ENCODE measurements at places on chromosomes 11 and 22.

DNA sequence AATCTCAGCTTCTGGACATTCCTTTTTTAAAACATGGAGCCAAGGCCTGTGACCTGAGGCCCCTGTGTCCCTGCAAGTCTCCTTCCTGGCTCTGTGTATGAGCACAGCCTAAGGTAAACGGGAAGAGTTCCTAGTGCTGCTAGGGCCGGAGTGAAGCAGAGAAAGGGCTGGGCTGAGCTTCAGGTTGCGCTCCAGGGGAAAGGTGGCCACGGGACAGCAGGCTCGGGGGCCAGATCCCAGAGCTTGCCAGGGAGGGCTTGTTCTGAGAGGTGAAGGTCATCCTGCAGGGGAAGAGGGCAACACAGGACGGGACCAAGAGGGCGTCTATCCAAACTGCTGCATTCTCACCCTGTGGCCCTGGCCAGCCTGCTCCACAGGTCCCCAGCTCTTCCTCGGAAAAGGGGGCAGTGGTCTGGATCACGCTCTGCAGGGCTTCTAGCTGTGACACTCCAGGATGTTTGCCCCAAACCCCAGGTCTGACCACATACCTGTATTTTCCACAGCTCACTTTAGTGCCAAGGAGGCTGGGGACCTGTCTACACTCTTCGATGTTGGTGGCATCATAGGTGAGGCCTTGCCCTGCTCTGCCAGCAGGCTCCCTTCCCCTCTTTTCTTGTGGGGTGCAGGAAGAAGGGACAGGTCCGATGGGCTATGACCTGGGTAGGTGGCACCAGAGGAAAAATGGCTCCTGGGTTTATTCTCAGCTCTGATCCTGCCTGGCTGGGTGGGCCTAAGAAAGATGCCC lies 20.4 kb downstream of the SLC37A2 start:
- no peak for DNase-seq

GRCh38 chr22:38353142-38353629 lies 36.0 kb upstream of the CSNK1E start:
- DNase-seq: peak; percentile 88

- DNase-seq: no peak
These were observed 31.7 kb downstream of the ALG12 start for GRCh38 chr22:49886346-49887063.

- no peak for DNase-seq
These were observed 727.4 kb downstream of the DLG2 start for GRCh38 chr11:84899740-84900139.

DNA sequence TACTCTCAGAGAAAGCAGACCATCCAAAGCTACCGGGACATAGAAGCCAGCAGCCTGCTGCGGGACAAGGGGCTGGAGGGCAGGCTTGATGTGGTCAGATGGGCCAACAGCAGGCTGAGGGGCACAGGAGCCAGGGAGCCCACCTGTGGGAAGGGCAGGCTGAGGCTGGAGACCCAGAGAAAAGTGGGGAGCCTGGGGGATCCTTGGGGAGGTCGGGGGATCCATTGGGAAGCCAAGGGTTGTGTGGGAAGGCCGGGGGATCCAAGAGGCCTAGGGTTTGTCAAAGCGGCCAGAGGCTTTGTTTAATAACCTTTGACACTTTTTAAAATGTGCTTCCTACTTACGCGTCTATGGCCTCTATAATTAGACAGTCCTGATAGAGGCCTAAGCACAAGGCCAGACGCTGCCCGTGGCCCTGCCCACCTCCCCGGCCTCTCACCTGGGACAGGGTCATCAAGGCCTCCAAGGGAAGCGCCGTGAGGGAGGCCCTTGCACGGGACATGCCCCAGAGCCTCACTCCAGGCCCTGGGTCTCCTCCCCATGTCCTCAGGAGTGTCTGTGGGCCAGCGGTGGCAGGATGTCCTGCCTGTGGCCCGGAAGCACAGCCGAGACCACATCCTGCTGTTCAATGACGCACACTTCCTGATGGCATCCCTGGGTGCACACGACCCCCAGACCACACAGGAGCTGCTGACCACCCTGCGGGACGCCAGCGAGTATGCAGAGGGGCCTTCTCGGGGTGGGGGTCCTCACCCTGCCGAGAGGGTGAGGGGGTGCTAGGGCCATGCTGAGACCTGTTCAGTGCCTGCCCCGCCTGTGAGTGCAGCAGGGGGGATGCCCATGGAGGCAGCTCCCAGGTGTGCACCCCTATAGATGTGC lies 8.6 kb upstream of the GTSE1 start:
- peak; percentile 77 for DNase-seq

GRCh38 chr22:38870791-38871359 lies 1.1 kb downstream of the CBX6 start:
- DNase-seq: no peak

- no peak for DNase-seq
These were observed 41.6 kb downstream of the USP35 start for GRCh38 chr11:78230161-78230877.

GRCh38 chr11:3359092-3359824 lies 19.7 kb downstream of the ZNF195 start:
- no peak for DNase-seq

- no peak for DNase-seq
These were observed 875.6 kb downstream of the METTL15 start for GRCh38 chr11:28983780-28984179.

DNA sequence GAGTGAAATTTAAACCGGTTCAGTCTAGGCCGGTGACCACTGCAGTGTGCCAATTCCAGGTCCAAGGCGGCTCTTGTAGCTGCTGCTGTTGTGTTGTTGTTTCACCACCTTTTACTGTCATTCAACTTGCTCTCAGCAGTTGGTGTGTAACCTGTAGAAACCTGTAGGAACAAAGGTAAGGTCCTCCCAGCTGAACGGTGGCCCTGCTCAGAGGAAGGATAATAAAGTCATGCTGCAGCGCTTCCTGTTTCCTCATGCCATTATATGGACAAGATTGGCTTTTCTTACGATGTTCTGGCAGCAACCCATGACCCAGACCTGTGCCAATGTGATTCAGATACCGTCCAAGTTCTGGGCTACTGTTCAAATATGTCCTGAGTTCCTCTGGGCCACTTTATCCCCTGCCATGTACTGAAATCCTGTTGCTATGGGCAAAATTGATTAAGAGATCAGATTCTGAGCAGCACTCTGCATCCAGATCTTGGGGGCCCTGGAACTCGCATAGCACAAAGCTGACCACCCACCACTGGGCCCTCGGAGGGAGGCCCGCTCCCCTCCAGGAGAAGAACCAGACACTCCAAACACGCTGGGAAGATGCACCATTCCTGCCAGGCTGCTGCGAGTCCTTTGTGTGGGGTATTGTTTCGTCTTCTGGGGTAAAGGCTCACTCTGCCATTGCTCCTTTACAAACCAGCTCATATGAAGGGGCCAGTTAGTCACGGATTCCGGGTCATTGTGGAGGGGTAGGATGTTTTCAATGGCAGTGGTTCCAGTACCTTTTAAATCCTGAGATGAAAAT lies 13.2 kb downstream of the FAM181B start:
- DNase-seq: no peak

DNA sequence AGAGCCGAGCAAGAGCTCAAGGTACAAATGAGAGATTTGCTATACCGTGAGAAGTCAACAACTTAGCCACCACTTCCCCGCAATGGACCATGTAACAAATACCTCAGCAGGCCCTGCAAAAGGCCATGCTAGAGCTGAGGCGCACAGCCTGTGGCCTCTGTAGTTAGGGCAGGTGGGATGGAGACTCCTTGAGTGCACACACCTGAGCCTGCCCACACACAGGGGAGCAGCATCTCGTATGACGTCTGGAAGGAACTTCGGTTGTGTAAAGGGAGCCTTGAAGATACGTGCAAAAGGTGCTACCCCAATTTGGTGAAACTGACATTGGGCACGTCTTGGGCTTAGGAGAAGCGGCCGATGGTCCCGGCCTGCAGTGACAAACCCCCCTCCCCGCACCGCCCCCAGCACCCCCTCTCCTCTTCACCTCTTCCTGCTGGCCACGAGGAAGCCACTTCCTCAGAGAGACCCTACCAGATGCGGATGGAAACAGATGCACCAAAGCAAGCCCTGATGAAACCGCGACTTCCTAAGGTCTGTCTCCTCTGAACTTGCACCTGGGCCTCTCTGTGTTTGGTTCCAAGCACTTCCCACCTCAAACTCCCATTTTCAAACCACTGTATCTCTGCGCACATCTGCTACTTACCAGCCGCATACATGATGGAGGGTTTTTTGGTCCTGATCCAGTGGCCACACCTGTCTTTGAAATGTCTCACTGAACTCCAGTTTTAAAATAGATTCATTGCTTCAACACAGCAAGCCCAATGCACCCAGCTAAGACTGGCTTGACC lies 10.6 kb downstream of the CDPF1 start:
- no peak for DNase-seq

- no peak for DNase-seq
These were observed 11.3 kb downstream of the PRAME start for GRCh38 chr22:22547692-22548300.

DNA sequence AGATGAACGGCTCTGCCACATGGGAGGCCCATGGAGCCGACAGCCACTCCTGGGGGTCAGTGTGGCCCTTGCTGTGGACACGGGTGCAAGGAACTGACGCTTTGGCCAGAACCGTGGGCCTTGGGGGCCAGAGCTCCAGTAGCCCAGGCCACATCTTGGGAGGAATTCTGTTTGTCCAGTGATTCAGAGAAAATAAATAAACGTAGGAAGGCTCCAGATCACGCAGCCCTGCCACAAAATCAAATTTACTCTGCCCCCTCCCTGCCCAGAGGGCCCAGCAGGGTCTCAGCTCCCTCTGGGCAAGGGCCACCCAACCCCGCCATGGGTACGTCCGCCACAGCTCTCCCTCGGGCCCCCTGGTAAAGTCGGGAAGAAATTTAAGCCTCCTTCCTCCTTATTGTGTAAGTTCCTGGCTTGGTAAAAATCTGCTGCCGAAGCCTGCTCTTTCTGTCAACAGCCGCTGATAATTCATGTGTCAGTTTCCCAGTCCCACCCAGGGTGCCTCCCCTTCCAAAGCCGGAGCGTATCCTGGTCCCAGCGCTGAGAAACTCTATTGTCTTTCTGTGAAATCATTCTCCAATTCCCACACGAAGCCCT lies 6.9 kb upstream of the MUC5AC start:
- DNase-seq: no peak

DNA sequence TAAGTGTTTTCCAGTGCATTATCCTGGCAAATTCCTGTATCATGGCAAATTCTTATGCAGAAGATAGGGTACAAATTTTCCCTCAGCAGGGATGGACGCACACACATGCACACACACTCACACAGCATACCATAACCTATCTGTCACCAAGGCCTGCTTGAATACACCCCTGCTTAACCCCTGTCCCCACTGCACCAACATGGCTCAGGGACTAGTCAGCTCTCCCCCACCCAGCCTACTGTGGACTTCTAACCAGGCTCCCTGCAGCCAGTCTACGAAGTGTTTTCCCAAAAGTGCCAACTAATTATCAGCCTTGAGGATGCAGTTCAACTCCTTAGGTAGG lies 63.1 kb downstream of the RAB30 start:
- DNase-seq: no peak

GRCh38 chr11:8369592-8370205 lies 106.0 kb upstream of the LMO1 start:
- no peak for DNase-seq

GRCh38 chr11:61112575-61112974 lies 10.3 kb downstream of the CD5 start:
- DNase-seq: no peak

DNA sequence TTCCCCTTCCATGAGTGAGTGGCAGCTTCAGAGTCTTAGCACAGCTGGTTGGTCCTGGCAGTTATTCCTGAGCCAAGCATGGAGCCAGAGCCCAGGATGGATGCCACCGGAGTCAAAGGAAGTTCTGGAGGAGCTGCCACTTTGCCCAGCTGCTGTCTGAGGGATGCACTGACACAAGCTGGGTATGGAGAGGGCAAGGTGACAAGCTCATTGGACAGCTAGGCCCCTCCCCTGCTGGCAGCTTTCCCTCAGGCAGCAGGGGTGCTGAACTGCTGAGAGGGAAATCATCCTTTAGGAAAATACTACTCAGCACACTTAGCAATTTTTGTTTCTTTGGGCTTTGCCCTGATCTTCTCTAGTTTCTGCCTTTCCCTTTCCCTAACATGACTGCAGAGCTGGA lies 99.3 kb upstream of the SESN3 start:
- no peak for DNase-seq

GRCh38 chr11:36364551-36365325 lies 68.7 kb downstream of the PRR5L start:
- no peak for DNase-seq

DNA sequence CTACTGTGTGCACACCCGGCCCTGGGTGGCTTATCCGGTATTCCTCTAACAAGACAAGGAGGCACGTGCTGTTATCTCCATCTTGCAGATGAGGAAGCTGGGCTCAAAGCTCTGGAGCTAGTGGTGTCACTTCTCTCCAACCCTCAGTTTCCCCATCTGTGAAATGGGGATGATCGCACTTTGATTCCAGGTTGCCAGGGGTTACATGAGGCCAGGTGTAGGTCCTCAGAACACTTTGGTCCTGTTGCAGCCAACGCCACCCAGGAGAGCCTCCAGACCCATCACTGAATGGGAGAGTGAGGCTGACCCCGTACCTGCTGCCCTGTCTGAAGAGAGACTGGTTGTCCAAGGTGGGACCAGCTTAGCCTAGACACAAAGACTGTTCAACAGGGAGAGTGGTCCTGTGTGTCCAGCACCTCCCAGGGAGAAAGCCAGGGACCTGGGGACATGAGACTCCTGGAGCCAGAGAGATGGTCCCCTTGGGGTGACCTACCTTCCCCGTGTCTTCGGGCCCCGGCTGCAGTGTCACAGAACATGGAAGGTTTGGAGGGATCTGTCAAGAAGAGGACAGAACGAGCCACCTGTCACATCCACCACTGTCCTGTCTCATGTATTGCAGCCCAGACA lies 41.0 kb downstream of the TPBGL start:
- DNase-seq: peak; percentile 19

DNA sequence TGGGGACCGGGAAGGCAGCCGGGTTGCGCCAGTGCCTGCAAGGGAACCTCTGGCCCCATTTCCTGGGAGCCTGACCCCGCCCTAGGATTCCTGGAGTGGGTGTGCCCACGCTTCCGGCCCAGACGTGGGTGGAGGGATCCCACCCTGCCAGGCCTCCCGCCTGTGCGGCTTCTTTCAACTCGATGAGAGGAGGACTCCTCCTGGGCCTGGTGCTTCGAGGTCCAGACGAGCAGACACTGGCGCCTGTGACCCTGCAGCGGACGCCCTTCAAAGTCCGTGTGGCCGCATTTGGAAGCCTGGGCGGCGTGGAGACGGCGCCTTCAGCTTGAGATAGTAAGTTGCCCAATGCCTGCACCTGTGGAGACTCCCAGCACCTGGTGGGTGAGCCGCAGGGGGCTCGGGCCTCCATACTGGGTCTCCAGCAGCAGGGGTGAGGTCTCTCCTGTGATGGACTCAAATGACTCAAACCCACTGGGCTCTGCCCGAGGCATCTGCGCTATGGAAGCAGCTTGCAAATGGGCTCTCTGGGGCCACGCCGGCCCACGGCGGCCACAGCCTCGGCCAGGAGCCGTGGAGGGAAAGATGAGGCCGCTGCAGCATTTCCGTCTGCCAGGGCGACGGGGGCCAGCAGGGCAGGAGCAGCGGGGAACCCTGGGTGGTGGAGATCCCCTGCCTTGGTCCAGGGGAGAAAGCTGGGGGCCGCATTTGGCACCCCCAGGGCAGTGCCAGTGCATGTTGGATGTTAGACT lies 64.3 kb upstream of the PPARA start:
- peak; percentile 72 for DNase-seq
